ENCODE measurements at places on chromosomes 3 and 15.
A peak's percentile ranks its signal among the peaks of the same experiment; 100 is the strongest.

DNA sequence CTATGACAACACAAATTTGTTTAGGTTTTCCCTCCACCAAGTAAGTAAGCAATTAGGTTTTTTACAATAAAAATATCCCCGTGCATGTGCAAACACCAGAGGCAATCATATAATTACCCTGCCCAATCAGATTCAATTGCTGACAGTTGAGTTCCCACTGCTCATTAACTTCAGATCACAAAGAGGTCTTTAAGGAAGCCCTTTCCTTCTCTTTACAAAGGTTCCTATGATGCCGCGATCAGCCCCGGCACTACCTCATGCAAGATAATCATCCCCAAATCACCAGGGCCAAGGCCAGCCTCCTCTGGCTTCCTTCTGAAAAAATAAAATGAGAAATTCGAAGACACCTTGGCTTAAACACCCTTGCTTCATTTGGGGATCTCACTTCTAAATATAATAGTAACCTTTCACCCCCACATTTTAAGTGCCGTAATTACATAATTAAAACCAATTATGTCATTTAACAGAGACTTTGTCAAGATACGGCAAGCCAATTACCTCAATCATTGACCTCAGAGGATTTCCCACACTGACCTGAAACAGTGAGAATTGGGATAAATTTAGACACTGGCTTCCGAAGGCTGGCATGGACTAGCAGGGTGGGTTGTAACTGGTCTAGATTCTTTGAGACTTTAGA lies 121.3 kb upstream of the WNT5A start:
- ATAC-seq, result no peak

DNA sequence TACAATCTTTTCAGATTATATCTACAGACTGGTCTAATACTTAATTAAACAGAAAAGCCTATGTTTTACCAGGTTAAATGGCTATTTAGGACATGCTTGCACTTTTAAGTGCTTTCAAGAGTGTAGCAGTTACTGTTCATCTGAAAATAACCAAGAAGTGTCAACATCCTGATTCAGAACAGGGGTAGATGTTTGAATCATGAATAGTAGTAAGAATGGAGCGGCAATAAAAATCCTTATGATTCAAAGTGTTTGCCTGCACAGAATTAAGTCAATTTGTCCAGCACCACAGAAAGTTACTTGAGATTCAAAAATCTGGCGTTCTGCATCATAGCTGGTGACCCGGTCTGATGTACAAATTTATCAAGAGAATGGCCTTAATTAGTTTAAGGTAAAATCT lies 48.3 kb downstream of the GREM1 start:
- ATAC-seq, result no peak

DNA sequence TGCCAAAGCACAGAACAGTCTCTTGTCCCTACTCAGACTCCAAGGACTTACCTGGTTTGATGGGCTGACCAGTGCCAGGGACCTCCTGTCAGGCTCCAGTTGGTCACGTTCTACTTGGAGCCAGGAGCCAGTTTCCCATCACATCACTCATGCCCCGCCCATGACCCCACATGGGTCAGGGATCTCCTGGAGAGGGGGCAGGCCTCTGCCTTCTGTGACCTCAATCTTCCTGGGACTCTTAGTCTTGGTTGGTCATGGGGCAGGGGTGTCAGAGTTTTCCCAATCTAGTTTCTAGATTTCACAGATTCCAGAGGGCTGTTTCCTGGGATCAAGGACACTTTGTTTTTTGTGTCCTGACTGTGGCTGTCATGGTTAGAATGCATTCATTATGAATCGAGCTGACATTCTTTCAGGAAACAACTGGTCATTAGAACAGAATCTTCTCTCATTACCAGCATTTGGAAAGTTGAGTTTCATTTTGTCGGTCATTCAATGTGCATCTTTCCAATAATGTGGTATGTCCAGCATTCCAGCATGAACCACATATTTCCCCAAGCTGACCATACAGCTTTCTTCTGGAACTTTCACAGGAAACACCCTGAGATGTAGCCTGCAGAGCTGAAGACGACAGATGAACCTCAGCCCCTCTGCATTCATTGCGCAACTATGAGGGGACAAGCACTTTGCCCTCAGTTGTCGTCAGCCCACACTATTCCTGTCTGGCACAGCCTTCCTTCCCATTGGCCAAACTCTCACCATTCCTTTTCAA lies 19.8 kb downstream of the CYP19A1 start:
- ATAC-seq, result no peak

DNA sequence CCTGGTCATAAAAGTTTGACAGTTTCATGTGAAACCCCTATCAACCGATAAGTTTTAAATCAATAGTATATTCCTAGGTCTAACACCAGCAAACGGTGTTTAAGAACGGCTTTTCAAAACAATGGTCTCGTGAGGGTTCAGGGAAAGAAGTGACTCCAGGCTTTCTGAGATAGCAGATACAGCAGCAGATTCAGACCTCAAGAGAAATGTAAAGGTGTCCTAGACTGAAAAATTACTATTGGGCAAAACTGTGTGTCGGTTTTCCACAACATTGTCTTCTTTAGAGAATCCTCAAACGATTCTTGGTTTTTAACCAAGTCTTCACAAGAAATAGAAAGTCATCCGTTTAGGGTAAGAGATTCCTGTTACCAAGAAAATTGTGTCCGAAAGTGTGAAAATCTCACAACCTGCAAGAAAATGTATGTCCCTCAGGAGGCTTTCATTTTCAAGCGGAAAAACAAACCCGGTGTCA lies 1.2 kb downstream of the SETD2 start:
- ATAC-seq, result no peak

DNA sequence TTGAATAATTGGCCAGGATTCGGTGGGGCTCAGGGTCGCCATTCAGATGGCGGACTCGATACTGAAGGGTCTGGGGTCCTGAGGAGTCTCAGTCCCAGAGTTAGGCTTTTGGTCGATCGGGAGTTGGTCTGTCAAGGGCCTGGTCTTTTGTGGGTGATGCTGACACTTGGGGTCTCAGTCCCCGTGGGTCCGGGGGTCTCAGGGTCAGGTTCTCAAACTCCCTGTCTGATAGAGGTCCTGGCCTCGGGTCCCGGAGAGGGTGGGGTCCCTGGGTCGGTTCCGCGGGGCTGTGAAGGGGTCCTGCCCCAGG lies 467 bp downstream of the NCKIPSD start:
- ATAC-seq, result no peak

- no peak for ATAC-seq
Observed at GRCh38 chr15:48493763-48494225, 151.7 kb downstream of the FBN1 start.

DNA sequence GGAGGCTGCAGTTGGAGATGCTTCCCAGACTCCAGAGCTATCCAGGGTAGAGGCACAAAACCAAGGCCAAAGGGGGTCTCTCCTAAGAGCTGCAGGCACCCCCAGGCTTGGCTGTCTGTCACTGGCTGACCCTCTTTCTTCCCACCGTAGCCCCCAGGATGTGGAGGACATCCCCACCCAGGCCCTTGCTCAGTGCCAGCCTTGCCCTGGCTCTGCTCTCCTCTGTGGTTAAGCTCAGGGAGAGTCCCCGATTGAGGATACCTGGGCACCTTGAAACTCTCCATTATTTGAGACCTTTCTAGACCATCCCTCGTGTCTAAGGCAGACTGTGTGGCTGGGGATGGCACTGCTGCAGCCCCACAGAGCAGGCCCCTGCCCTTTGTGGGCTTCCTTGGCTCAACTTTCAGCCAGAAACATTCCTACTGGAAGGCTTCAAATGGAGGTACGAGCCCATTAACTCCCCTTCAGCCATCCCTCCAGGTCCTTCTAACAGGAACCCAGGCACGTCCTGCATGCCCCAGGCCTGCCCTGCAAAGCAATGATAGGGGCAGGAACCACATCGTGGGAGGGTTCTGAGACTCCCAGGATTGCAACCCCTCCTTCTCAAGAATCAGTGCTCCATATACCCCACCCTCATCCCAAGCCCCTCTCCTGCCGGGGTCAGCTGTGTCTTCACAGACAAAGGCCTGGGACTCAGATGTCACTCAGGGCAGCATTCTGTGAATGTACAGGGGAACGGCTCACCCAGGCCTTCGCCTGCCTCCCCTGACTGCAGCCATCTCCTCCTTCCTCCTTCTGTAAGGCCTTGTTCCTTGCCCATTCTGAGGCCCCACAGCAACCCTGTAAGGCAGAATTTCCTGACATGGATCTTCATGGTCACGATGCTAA lies 102.9 kb upstream of the ABHD17C start:
- ATAC-seq, result no peak

GRCh38 chr3:50164984-50165909 lies 10.1 kb downstream of the SEMA3F start:
- no peak for ATAC-seq

GRCh38 chr15:65962187-65962586 lies 92.9 kb downstream of the RAB11A start:
- ATAC-seq, result no peak

GRCh38 chr3:128011140-128011539 lies 41.1 kb upstream of the SEC61A1 start:
- ATAC-seq, result no peak

GRCh38 chr15:57017024-57017423 lies 98.6 kb downstream of the TCF12 start:
- no peak for ATAC-seq

DNA sequence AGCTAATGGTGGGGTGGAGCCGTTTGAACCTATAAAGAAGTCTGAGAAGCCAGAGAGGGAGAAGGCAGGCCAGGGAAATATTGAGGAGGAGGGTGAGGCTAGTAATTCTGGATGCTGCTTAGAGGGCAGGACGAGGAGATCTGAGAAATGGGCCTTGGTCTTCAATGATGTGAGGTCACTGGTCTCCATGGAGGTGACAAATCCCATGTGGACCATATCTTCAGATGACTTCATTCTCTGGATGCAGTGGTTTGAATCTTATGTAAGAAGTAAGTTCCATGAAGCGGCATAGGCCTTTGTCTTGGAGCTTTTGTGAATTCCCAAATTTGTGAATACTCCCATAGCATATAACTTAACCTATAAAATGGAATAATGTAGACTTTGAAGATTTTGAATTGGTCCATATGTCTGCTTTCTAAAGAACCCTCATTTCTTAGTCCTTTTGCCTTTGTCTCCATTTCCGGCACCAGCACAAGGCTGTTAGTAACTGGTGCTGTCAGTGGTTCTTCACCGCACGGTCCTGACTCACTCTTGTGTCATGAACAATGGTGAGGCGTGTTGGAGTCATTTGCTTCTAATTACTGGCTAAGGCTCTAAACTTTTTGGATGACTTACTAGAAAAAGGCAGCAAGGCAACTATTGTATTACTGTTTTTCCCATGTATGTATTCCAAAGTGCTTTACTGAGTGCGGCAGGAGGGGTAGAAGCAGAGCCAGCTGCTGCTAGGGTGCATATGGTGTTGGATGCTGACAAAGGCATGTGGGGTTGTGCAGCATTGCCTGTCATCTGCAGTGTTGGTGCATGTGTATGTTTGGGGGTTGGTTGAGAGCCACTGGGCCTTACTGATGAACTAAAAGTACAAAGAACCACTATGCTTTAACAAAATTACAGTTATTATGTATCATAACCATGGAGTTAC lies 279.3 kb upstream of the C2CD4B start:
- ATAC-seq, result peak; percentile 53

DNA sequence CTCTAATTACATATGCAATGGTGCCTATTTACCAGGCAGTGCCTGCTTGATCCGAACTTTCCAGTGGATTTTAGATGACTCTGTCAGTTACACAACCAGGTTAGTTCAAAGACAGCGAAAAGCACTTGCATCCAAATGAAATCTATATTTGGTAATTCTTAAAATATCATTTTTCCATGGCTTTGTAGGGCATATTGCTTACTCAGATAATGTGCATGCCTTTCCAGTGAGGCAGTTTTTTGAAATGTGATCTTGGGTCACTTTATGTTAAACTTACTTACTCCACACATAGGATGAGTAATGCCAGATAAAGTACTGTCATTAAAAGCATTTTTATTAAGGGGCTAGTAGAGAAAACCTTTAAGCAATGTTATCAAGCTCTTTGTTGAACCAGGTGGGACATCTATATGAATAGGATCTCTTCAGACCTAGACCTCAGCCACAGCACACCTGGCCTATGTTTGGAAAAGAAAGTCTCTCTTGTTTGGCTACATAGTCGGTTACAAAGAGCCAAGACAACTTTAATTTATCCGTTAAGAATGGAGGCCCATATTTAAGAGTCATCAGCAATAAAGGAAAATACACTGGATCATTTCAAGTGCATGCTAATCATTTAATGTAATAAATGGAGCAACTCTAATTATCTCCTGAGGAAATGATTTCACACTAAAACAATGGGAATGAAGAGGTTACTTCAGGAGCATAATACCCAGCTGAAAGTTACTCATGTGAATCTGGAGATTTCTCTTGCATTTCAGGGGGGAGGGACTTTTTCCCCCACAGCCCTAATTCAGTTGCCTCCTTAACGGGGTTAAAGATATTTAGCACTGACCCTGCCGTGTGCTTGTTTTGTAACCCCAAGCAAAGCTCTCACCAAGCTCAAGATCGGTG lies 56.3 kb upstream of the TMCO5A start:
- ATAC-seq, result no peak

All from activated T-helper 17 cell treated with anti-CD3 and anti-CD28 coated beads, Interleukin-2, amount 50 U/mL, for 72 hours (primary cell).